GM23338 (cell line): ENCODE measurements at places on chromosomes 1 and 21. TPM values are rescaled to one million over a fixed set of nuclear protein-coding genes. Genes with fewer than 3 reads are reported as not detected.

Gene AADACL4
- not detected in 2 replicates for total RNA-seq

- peaks cover 11% of the 10 kb centered on the region; the same call in 1 of the 2 replicates for H3K4me1 ChIP-seq
- no peak overlapping the region for H3K27ac ChIP-seq
These were observed 23.6 kb downstream of the ZBTB18 start for GRCh38 chr1:244074559-244075171.

GRCh38 chr1:8800416-8800815 is 17.0 kb downstream of the RERE start:
- no peak for DNase-seq
- H3K27ac ChIP-seq: peak overlapping the region; percentile 45; the same call in 1 of the 2 replicates
- H3K4me1 ChIP-seq: no peaks in the 10 kb centered on the region; the same call in 1 of the 2 replicates
- H3K36me3 ChIP-seq: no peaks in the 10 kb centered on the region
- no peaks in the 10 kb centered on the region for H3K27me3 ChIP-seq

- no peaks in the 10 kb centered on the region for H3K36me3 ChIP-seq
- peaks cover 10% of the 10 kb centered on the region; the same call in 1 of the 2 replicates for H3K4me1 ChIP-seq
- no peak overlapping the region for H3K27ac ChIP-seq
- H3K27me3 ChIP-seq: no peaks in the 10 kb centered on the region
- peak; percentile 37 for DNase-seq
- H3K4me3 ChIP-seq: no peak overlapping the region
These were observed 190.5 kb upstream of the CSF3R start for GRCh38 chr1:36673202-36673601.

- H3K27me3 ChIP-seq: no peaks in the 10 kb centered on the region
- H3K36me3 ChIP-seq: no peaks in the 10 kb centered on the region
- H3K4me3 ChIP-seq: no peak overlapping the region
- H3K27ac ChIP-seq: no peak overlapping the region
- H3K4me1 ChIP-seq: no peaks in the 10 kb centered on the region; the same call in 1 of the 2 replicates
These were observed 24.5 kb upstream of the DISC1 start for GRCh38 chr1:231601824-231602672.

- H3K36me3 ChIP-seq: peaks cover 27% of the 10 kb centered on the region; the same call in 1 of the 2 replicates
- no peak for DNase-seq
- H3K27ac ChIP-seq: no peak overlapping the region
- no peak overlapping the region for H3K4me3 ChIP-seq
- no peaks in the 10 kb centered on the region for H3K27me3 ChIP-seq
These were observed 15.3 kb upstream of the TMCO2 start for GRCh38 chr1:40232444-40232843.

- no peak for DNase-seq
- no peak overlapping the region for H3K4me3 ChIP-seq
- no peaks in the 10 kb centered on the region for H3K27me3 ChIP-seq
- H3K36me3 ChIP-seq: no peaks in the 10 kb centered on the region; the same call in 1 of the 2 replicates
These were observed 336.2 kb downstream of the SETD4 start for GRCh38 chr21:35724156-35724555.

DNA sequence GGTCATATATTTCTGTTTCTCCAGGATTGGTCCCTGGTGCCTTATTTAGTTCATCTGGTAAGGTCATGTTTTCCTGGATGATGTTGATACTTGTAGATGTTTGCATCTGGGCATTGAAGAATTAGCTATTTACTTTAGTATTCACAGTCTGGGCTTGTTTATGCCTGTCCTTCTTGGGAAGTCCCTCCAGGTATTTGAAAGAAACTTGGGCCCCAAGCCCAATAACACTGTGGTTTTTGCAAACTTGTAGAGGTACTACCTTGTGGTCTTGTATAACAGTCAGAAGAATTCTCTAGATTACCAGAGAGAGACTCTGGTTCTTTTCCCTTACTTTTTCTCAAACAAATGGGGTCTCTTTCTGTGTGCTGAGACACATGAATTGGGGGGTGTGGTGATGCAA is 251.4 kb upstream of the B3GALT2 start:
- H3K27ac ChIP-seq: no peak overlapping the region
- DNase-seq: no peak
- no peak overlapping the region for H3K4me3 ChIP-seq
- 0 out of 2 replicates have a peak, but pooled peaks cover 4% of the 10 kb centered on the region for H3K36me3 ChIP-seq

DNA sequence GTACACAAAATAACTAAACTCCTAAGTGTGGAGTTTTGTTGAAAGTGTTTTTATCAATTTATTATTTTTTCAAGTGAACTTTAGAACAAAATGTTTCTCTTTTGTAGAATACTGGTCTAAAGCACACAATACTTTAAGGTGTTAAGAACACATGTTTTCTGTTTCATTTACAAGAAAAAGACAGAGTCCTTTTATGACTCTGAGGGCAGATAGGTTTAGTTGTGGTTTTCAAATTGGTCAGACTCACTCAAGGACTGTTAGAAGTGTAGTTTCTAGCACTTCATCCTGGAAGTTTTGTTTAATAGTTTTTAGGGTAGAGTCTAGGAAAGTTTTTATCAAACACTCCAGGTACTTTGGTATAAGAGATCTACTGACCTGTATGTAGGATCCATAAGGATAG is 376.5 kb downstream of the LRRIQ3 start:
- H3K36me3 ChIP-seq: no peaks in the 10 kb centered on the region
- H3K4me1 ChIP-seq: peaks cover 3% of the 10 kb centered on the region; the same call in 1 of the 2 replicates
- H3K27me3 ChIP-seq: no peaks in the 10 kb centered on the region
- no peak overlapping the region for H3K4me3 ChIP-seq

- H3K4me3 ChIP-seq: no peak overlapping the region
- no peaks in the 10 kb centered on the region; the same call in 1 of the 2 replicates for H3K4me1 ChIP-seq
- no peak for DNase-seq
- no peaks in the 10 kb centered on the region for H3K36me3 ChIP-seq
- no peak overlapping the region for H3K27ac ChIP-seq
These were observed 64.4 kb downstream of the LHX9 start for GRCh38 chr1:197981561-197981960.
